Transverse colon (tissue), 4 donors: ENCODE measurements at places on chromosomes 12 and 14. TPM values are rescaled to one million over a fixed set of nuclear protein-coding genes. Genes with fewer than 3 reads are reported as not detected.

CBLN3 gene
- 0.79 TPM for total RNA-seq

NTS gene
- not detected for total RNA-seq

KRT73 gene
- total RNA-seq, result not detected

AGAP2 gene
- 125 TPM for total RNA-seq

DLGAP5 gene
- total RNA-seq, result 1.1 TPM

DNA sequence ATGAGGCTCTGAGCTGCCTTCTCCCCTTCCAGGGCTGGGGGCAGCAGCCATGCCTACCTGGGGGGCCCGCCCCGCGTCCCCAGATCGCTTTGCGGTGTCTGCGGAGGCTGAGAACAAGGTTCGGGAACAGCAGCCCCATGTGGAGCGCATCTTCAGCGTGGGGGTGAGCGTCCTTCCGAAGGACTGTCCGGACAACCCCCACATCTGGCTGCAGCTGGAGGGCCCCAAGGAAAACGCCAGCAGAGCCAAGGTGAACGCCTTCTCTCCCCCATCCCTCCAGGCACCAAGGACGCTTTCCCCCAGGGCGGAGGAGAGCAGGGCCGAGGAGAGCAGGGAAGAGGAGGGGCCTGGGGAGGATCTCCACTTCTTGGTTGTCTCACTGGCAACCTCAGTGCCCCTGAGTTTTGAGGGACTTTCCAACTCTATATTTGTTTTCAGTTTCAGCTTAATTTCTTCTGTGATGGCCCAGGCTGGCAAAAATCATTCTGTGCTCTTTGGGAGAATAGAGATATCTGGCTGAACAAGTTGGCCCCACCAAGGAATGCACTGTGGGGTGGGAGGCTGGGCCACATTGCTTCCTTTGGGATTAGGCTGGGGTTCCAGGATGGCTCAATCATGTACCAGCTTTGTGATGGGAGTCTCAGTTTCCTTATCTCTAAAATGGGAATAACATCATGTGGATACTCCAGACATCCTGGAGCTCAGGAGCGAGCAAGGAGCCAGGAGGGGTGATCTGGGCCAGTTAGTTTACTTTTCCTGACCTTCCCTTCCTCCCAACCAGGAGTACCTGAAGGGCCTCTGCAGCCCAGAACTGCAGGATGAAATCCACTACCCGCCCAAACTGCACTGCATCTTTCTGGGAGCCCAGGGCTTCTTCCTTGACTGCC, 1.2 kb downstream of the KHNYN start:
- DNase-seq, result no peak

GRCh38 chr12:109139791-109140190, 23.4 kb downstream of the ACACB start:
- DNase-seq, result no peak

- DNase-seq, result no peak
These were observed 113.2 kb downstream of the DENND5B start for GRCh38 chr12:31477687-31478086.

GRCh38 chr14:91402771-91403600, 14.6 kb downstream of the CCDC88C start:
- peak; percentile 59 for DNase-seq

- peak; percentile 44 for DNase-seq
These were observed 43.5 kb upstream of the P2RX7 start for GRCh38 chr12:121089031-121089812.

DNA sequence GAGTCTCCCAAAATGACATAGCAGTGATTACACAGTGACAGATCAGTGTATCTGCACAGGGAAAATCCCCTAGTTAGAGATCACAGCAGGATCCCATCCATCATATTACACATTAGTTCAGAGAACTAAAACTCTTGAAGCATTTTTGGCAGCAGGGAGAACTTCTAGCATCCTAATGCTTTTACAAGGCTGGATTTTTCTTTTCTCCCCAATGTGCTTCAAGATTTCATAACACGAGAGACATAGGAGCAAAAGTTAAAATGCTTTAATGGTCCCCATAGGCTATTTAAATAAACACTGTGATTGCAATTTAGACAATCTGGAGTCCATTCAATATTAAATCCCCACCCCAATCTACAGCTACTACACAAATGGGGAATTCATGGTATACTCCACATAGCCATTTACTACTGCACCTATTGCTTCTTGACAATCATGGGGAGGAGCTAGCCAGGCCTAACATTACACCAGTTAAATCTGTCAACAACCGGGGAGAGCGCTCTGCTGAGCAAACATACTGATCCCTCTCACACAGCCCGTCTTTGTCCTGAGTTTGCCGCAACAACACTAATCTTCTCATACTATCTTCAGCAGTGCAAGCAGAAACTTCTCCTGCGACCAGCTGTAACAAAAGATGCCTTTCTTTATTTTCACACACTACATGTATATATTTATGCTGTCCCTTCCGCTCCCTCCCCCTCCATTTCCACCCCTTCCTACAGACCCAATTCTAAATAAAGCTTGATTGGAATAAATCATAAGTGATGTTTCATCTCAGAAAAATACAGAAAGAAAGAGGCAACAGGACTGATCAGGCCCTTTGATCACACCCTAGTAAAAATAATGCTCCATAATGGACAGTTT, 120.3 kb upstream of the SOX5 start:
- DNase-seq, result peak; percentile 11

GRCh38 chr14:61547186-61548069, 147.9 kb upstream of the HIF1A start:
- no peak for DNase-seq

DNA sequence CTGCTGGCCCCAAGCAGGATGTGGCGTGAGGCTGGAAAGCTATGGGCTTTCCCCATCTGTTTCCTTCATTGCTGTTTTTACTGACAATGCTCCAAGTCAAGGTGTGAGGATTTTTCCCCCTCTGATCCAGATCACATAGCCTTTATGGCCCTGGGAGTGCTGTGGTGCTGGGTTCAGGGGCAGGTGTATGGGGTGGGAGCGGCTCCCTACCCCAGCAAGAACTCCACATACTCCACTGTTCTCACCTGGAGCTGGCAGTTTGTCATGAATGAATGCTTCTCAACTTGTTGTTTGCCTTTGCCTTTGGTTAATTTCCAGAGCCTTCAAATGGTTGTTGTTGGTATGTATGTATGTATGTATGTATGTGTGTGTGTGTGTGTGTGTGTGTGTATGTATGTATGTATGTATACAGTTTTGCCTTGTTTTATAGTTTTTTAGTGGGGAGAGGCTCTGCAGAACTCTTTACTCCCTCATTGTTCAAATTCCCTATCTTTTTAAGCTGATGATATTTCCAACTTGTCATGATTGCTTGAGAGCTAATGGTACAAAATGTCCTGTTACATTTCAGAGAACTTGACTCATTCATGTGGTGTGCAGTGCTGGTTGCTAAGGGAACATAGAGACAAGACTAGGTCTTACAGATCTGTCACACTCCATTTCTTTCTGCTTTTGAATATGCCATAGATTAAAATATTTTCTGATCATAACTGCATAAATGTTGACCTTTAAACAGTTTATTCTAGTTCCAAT, 36.6 kb upstream of the ASPG start:
- DNase-seq, result no peak

- DNase-seq, result no peak
These were observed 965 bp downstream of the KRT73 start for GRCh38 chr12:52617403-52617785.

DNA sequence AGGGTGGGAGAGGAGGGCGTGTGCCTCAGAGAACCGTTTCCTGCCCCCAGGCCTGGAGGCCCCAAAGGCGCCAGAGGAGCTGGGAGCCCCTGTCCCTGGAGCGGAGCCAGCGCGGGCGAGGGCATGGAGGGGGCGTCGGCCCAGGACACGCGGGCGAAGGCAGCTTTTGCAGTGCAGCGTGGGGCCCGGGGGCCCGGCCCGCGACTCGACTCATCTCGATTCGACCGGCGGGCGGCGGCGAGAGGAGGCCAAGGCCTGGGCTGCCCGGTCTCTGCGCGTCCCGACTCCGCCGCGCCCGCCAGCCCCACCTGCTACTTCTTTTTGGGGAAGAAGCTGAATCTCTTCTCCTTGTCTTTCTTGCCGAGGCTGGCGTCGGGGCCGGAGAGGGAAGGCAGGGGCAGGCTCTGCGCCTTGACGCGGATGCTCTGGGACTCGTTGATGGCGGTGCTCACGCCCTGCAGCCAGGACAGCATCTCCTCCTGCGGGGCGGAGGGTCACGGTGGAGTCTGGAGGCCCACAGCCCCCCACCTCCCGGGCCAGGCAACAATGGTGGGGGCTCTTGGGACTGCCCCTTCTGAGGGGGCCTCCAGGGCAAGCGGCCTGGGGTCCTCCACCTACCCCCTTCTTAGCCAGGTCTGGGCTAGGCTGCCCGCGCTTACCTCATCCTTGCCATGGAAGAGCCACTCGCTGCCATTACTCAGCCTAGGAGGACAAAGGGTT, 44.9 kb downstream of the PLEKHG3 start:
- no peak for DNase-seq

- no peak for DNase-seq
These were observed 7.4 kb downstream of the MDM2 start for GRCh38 chr12:68815232-68815927.

- DNase-seq, result no peak
These were observed 65.2 kb downstream of the ACSS3 start for GRCh38 chr12:81143057-81143456.
